ENCODE measurements at places on chromosomes 12 and 14.

DNA sequence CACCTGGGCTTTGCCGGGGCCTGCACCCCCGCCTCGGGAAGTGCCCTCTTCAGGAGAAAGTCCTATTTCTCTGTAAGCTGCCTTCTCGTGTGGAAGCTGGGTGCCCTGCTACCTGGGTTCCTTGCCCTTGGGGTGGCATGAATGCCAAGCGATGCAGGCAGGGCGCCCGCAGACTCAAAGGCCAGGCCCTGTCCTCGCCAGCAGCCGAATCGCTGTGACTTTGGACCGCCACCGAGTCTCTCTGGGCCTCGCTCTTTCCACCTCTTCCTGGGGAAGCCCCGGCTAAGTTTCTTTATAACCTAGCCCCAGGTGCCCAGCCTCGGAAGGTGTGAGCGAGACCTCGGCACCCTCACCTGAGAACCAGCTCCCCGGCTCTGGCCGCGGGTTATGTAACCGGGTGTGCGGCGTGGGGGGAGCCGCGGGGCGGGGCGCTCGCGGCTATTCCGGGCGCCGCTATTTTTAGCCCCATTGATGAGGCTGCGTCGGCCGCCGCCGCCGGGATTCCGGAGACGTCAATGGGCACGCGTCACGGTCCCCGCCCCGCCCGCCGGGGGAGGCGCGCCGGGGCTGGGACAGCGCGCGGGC, 14.6 kb upstream of the NR4A1 start:
- ATAC-seq = peak; percentile 58

DNA sequence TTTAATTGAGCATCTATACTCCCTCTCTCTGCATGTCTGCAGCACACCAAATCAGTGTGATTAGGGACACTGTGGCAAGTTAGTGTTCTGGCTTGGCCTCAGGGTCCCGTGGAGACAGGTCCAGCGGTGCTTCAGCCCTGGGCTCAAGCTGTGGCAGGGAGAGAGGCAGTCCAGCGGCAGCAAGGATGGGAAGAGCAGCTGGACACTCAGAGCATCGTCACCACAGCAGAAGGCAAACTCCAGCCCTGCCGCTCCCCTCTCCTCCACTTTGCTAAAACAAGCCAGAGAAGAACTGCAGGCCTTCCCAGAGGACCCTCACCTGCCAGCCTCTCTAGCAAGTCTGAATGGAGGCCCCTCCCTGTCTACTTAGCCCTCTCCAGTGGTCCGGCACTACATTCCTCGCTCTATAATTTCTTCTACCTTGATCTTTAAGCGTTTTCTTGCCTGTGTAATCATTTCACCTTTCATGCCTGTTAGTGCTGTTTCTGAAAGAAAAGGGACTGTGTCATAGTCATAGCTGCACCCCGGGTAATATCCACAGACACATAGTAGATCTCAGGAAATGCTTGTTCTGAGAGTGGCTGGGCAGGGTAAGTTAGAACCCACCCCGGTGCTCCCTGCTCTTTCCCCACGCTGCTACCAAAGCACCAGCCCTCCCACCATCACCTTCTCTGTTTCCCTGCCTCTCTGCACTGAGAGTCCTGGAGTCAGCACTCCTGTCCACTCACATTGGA, 22.1 kb downstream of the ZFP36L1 start:
- peak; percentile 47 for ATAC-seq

GRCh38 chr12:69633061-69633460, 22.4 kb upstream of the LRRC10 start:
- no peak for ATAC-seq

DNA sequence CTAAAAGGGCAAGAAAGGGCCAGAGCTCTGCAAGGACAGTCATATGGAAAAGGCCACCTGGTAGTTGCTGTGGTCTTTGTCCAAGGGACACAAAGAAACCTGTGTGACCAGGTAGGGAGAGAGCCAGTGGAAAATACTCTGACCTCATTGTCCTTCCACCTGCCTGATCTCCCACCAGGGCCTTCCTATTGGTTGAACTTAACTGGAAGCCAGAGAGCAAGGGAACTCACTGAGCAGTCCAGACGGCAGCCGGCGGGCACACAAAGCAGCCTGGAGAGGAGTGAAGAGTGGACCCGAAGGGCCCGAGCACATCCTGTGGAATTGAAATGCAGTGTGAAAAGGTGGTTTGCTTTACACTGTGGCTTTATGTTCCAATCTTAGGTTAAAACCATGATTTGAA, 120.7 kb downstream of the SLC25A21 start:
- no peak for ATAC-seq

DNA sequence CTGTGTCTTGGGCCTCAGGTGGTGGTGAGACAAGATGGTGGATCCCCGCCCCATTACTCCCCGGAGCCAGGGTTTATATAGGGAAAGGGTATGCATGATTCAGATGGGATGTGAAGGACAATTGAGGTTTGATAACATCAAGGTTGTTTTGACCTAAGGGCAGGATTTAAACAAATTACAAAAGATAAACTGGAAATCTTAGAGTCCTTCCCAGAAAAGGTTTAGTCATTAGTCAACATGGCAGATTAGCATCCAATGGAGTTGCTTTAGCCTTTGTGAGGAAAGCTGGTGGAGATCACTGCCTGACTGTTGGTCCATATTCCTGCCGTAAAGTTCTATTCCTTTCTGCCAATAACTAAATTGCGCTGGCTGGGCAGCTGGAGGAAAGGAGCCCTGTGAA, 15.6 kb upstream of the FRMD6 start:
- no peak for ATAC-seq
